ENCODE measurements at places on chromosomes 5 and 9. TPM values are rescaled to one million over a fixed set of nuclear protein-coding genes. Genes with fewer than 3 reads are reported as not detected.

KIAA0825 gene
- 25.1 TPM for total RNA-seq

INVS gene
- 18.4 TPM for total RNA-seq

EQTN gene
- 1.2 TPM for total RNA-seq

PCDHB13 gene
- 10.6 TPM for total RNA-seq

IFNE gene
- total RNA-seq: not detected

ATOX1 gene
- 44.0 TPM for total RNA-seq

PCDHB14 gene
- 13.0 TPM for total RNA-seq

ADRA1B gene
- total RNA-seq: 0.74 TPM
